ENCODE measurements at places on chromosomes 7 and 10.

DNA sequence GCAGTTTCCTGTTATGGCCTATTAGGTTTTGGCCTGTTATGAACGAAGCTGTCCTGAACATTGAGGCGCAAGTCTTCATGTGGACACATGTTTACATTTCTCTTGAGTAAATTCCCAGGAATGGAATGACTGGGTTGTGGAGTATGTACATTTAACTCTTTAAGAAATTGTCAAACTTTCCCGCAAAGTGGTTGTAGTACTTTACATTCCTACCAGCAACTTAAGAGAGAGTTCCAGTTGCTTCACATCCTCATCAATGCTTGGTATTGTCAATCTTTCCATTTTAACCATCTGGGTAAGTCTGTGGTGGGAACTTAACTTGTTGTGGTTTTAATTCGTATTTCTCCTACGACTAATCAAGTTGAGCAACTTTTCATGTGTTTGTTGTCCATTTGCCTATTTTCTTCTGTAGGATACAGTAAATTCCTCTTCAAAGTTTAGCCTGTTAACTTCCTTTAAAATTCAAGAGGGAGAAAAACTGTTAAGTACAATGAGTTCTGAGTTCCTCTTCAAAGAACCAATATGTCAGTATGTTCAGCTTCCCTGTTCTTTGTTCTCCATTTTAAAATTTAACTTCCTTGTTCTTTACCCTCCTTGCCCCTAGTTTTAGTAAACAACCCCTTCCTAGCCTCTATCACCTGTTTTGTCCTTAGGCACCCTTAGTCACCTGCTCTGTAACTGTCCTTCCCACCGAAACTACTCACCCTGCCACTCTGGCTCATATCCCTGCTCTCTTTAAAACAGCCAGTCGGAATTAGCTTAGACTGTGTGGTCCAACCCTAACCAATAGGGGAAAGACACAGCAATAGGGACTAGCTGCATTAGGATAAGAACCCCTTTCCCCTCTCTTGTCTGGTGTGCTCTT, 74.0 kb downstream of the FAM241B start:
- DNase-seq, result no peak

GRCh38 chr10:27241010-27241651, 534 bp upstream of the ACBD5 start:
- DNase-seq, result no peak

DNA sequence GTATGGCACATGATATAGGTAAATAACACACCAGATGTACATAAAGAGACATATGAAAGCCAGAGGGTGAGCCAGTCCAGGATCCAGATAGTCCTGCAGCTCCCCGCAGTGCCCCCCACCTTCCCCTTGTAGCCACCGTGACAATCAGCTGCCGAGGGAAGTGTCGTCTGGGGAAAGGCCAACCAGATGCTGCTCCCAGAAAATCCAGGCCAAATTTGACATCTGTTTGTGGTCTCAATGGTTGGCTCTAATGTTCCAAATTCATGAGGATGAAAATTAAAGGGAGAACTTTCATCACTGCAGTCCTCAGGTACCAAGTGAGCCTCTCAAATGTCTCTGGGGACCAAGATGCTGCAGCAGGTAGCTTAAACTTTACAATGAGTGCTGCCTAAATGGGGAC, 210.3 kb downstream of the PTEN start:
- no peak for DNase-seq

DNA sequence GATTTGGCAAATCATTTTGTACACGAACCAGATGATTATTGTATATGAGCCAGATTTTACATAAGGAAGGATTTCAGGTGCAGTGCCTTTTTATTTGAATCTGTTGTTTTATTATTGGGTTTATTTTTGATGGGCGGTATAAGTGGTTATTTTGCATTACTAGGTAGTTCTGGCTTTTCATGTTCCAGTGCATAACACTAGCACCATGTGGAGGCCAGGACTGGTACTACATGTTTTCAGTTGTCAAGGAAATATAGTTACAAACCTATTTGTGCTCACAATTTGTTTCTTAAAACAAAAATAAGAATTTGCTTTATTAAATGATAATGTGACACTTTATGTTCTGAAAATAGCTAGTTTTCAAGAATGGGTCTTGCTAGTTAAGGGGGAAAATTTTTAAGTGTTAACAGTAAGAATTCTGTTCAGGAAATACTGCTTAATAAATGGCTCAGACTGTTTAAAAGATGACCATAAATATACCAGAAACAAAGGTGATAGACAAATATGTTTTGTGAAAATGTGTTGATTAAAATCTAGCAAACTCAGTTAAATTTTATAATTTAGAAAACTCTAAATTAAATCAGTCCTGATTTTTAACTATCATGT, 7.1 kb upstream of the SEMA3E start:
- no peak for DNase-seq

DNA sequence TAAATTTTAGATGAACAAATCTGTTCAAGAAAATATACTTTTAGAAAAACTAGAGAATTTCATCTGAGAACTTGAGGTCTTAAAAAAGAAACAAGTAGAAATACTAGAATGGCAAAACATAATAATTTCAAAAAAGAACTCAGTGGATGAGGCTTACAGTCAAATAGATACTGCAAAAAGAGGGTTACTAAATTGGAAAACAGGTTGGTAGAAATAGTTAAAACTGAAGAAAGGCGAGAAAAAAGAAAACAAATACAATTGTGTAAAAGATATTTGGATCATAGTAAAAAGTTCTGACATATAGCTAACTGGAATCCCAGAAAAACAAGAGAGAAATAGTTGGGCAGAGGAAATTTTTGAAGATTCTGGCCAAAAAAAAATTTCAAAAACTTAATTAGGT, 117.6 kb downstream of the HGF start:
- no peak for DNase-seq

- no peak for DNase-seq
These were observed 22.6 kb upstream of the WIPF3 start for GRCh38 chr7:29783671-29784070.

- DNase-seq, result no peak
These were observed 51.7 kb upstream of the IFRD1 start for GRCh38 chr7:112398534-112398933.

- no peak for DNase-seq
These were observed 2.8 kb downstream of the CRYGN start for GRCh38 chr7:151437159-151437553.

DNA sequence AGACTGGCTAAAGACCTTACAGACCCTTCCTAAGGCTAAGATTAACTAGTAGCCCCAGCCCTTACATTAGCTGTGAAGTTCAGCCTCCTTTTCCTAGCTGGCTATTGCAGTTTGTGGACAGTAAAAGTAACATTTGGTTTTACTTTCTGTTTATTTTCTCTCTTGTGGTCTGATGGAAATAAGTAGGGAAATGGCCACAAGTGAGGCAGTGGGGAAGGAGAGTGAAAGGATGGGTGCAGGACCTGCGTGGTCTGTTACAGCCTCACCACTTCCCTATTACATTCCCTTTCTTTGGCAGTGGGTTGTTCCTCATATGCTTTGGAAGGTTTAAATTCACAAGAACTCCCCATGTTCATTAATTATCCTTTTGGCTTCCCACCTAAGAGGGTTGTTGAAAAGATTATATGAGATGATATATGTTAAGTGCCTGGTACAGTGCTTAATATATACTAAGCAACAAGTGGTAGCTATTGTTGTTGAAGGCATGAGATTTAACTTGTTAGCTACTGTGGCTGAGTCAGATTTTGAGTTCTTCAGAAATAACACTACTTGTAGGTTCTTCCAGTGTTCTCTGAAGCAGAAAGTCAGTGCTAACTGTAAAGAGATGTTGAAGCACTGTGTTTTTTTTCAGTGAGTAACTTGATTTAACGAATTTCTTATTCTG, 181.7 kb downstream of the ST7 start:
- DNase-seq, result no peak

DNA sequence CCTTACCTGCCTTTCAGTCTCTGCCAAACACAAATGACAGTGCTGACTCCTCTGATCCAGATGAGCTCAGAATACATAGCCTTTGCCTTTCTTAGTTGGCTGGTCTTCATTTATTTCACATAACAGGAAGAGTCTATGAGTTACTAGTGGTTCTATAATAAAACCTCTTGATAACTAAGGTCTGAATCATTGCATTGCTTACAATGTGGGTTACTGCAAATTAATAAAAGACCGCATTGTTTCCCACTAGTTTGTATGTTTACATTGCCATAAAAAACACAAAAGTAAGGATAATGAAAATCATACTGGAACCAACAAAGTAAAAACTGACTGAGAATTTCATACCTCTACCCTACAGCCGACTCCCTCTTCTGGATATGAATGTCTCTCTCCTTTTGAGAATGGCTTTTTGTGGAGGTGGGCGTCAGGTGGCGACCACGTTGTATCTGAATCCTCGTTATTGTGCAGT, 62.0 kb upstream of the AKR1E2 start:
- no peak for DNase-seq

GRCh38 chr7:149732611-149733010, 40.8 kb downstream of the ZNF467 start:
- no peak for DNase-seq

DNA sequence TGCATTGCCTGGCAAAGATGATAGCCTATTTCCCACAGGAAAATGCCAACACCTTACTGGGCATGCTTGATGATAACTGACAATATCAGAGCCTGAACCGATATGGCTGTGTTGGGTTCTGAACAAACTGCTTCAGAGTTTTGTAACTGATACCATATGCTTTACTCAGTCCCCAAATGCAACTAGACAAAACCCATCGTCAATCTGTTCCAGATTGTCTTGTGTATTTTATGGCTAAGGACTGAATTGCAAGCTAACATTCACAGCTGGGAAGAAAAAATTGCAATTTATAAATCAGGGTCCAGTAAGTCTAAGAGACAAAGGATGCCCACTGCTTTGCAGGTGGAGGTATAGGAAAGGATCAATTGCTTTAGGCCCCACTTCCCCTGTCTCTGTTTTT, 116.8 kb upstream of the WNT16 start:
- no peak for DNase-seq

- no peak for DNase-seq
These were observed 718.9 kb upstream of the POT1 start for GRCh38 chr7:125648543-125648942.

DNA sequence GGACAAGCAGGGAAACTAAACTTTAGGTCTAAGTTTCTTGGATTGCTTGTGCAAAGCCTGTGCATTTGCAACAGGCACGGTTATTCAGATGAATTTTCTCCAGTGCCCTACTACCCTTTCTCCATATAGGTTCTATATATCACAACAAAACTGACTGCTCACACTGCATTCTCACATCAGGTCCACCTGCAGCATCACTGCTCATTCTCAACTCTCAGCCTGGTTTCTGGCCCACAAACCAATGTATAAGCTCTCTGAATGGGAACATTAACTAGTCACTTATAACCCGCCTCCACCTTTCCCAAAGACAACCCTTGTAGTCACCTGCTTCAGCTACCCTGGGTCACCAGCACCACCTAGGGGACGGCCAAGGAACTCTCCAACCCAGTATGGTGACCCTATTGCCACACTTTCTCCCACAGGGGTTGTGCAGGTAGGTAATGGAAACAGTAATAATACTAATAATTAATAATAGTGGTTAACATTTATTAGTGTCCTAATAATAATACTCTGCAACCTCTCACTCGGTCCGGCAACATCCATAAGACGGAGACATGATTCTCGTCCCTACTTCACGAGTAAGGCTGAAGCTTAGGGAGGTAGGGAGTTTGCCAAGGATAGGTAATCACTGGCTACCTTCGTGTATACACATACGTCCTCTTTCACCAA, 97.3 kb downstream of the CLEC2L start:
- no peak for DNase-seq

- DNase-seq, result no peak
These were observed 88.0 kb downstream of the FOXP2 start for GRCh38 chr7:114502454-114503254.

- no peak for DNase-seq
These were observed 31.5 kb upstream of the LHFPL3 start for GRCh38 chr7:104296900-104297299.

Data from activated gamma-delta T cell (primary cell).